ENCODE measurements at places on chromosomes 5 and 9. TPM values are rescaled to one million over a fixed set of nuclear protein-coding genes. Genes with fewer than 3 reads are reported as not detected.

DNA sequence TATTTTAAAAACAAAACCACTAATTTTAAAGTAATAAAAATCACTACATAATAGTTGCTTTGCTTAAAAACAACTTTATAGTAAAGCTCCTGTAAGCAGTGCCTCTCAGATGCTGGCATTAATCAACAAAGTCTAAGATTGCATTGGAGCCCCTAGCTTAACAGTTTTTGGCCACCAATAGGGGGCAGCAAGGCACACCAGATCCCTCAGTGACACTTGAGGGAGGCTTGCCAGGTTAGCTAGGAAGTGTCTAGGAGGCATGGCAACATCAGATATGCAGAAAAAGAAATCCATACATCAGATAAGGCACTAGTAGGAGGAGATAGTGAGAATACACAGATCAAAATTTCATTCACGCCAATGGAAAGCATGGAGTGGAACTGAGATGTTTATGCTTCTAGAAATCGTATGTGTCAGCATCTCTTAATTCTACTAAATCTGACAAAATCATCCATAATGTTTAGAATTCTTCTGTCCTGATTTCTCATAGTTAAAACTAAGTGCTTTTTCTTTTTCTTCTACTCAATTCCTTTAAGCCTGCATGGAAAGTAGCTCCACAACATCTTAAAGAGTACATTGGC, 73.6 kb upstream of the PAM start:
- no peak for DNase-seq

GRCh38 chr5:851553-851952, 767 bp upstream of the ZDHHC11 start:
- no peak for DNase-seq

- no peak for DNase-seq
Measured at GRCh38 chr5:127568166-127568565, 50.7 kb downstream of the PRRC1 start.

- no peak for DNase-seq
Measured at GRCh38 chr9:124477211-124477647, 27.0 kb downstream of the ADGRD2 start.

DNA sequence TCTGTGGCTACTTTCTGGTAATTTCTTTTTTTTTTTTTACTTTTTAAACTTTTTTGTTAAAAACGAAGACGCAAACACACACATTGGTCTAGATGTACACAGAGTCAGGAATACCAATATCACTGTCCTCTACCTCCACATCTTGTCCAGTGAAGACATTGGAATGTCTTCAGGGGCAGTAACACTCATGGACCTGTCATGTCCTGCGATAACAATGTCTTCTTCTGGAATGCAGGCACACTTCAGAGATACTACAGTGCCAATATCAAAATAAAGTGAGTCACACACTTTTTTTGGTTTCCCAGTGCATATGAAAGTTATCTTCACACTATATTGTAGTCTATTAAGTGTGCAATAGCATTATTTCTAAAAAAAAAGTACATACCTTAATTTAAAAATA, 175.9 kb downstream of the ARRDC3 start:
- DNase-seq = no peak

DNA sequence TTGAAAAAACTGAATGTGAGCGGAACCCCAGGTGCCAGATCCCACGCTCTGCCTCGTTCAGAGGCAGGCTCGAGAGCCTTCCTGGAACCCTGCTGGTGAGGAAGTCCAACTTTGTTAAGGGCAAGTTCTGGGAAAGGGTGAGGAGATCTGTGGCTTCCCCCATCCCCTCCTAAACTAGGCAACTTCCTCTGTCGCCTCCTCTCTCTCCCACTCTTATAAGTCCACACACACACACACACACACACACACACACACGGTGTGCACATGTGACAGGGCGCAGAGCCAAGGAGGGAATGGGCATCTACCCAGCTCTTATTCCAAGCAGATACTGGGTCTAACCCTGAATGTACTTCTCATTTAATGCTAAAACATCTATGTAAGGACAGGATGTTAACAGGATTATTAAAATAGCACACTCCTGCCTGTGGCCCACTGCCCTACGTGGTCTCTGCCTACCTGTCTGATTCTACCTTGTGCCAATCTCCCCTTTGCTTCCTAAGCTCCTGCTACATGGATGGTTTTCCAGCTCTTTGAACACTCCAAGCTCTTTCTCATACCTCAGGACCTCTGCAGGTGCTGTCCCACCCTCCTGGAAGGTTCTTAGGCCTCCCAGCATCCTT, 72.4 kb upstream of the FBXW11 start:
- DNase-seq = no peak

GRCh38 chr5:177429248-177430040, 3.0 kb downstream of the GRK6 start:
- no peak for DNase-seq

DNA sequence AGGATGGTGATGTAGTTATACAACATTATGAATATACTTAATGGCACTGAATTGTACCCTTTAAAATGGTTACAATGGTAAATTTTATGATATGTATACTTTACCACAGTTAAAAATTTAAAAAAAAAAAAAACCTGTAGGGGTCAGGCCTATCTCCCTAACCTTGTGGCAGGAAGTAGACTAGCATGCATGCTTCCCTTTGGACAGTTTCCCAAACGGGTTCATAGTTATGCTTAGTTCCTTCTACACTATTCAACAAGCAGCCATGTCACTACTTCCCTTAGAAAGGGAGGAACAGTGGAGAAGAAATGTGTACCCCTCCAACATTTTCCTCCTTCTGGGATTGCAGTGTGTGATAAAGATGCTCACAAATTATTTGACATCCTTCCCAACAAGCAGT, 32.5 kb downstream of the IDNK start:
- no peak for DNase-seq

- DNase-seq = no peak
Measured at GRCh38 chr5:108129129-108129528, 252.8 kb downstream of the FBXL17 start.

GRCh38 chr5:77846422-77847128, 70.4 kb upstream of the TBCA start:
- no peak for DNase-seq

GRCh38 chr9:81171689-81172088, 517.7 kb downstream of the TLE1 start:
- DNase-seq = no peak

GRCh38 chr9:96062854-96063253, 187.4 kb downstream of the ERCC6L2 start:
- DNase-seq = no peak

DNA sequence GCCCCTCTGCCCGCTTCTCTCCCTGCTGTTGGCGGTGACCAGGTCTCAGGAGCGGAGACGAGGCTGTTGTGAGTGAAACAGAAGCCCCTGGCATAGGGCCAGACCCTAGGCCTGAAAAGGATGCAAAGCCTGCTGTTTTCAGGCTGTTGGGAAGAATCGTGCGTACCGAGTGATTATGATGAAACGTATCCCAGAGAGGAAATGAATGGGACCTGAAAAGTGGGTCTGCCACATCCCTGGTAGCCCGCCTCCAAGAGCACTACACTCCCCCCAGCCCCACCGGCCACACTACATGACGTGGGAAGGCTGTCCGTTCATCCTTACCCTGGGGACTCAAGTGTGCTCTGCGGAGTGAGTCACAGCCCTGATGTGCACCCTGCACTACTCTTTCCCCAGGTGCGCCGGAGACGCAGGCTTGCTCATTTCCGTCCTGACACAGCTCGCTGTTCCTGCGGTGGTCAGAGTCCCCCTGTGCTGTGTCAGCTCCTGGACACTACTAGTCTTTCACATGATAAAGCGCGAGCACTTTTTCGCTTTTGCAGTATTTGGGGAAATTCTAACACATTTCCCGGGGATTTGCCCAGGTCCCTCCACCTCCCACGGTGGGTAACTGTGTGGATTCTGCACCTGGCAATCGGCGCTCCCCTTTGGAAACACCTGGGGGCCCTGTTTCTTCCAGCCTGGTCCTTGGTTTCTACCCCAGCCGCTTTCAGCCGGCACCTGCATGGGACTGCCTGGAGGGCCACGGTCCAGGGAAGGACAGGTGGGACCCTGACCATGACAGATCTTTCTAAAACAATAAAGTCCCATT, 91.5 kb downstream of the ANKRD33B start:
- DNase-seq = no peak

The DMRT3 gene
- not detected for total RNA-seq

The NR4A3 gene
- 4.7 TPM for total RNA-seq

The SLC25A2 gene
- 0.69 TPM for total RNA-seq

The ANKRD31 gene
- total RNA-seq = 0.69 TPM

The HTR1A gene
- not detected for total RNA-seq

The PCDHGB4 gene
- 11.7 TPM for total RNA-seq
